Mesenchymal stem cell (in vitro differentiated cells and primary cell): ENCODE measurements at places on chromosomes 4 and X.

DNA sequence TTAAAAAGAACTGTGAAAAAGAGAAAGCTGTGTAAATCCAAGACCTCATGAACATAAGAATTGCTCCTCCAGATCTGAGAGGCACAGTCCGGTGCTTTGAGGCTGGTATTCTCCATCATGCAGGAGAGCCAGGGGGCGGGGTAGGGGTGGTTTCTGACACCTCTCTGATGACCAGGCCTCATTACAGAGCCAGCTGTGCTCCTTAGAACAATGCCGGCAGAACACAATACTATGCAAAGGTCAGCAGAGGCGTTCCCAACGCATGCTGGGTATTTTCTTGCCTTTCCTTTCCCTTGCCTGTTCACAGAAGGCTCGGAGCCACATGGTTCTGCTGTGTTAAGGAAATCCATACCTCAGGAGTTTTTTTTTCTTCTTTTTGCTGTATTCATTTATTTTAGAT, 91.2 kb upstream of the SOD3 start:
- H3K4me1 ChIP-seq: no peaks in the 10 kb centered on the region
- no peak for DNase-seq
- no peak overlapping the region for H3K27ac ChIP-seq
- no peaks in the 10 kb centered on the region for H3K27me3 ChIP-seq
- H3K4me3 ChIP-seq: no peak overlapping the region

DNA sequence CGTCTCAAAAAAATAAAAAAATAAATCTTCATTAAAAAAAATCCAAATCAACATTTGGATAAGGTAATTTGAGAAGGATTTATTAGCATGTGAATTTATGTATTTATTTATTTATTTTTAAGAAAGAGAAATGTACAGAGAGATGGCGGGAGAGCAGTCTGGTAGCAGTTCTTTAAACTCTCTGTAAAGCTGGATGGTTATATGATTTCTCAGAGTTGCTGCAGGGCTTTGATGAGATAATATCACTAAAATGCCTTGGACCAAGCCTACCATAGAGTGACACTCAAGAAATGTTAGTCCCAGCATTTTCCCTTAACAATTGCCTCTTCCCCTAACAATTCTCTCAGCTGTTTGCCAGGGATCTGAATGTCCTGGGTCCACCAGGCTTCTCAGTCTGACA, 103.4 kb upstream of the LNX1 start:
- H3K4me3 ChIP-seq: no peak overlapping the region
- no peaks in the 10 kb centered on the region for H3K27me3 ChIP-seq
- H3K36me3 ChIP-seq: no peaks in the 10 kb centered on the region
- no peak overlapping the region for H3K27ac ChIP-seq
- DNase-seq: no peak

- no peaks in the 10 kb centered on the region for H3K4me1 ChIP-seq
- H3K36me3 ChIP-seq: no peaks in the 10 kb centered on the region
- H3K27me3 ChIP-seq: no peaks in the 10 kb centered on the region
Observed at GRCh38 chr4:150131581-150132228, 53.5 kb downstream of the DCLK2 start.

DNA sequence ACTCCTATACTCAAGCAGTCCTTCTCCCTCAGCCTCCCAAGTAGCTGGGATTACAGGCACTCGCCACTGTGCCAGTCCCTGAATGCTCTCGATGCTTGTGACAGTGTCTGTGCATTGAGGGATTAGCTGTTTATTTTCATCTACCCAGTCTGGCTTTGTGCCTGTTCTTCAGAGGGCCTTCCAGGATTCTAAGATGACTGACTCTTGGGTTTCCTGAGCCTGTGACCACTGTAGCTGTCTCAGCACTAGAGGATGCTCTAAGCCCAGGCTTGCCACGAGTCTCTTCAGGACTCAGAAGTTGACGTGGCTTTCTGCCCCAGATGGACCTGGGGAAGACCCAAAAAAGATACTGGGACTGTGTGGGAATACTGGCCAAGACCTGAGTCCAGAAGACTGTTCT, 201.4 kb downstream of the ARHGAP10 start:
- peaks cover 61% of the 10 kb centered on the region for H3K36me3 ChIP-seq
- no peak overlapping the region for H3K27ac ChIP-seq
- no peaks in the 10 kb centered on the region for H3K27me3 ChIP-seq
- no peak for DNase-seq
- H3K4me1 ChIP-seq: no peaks in the 10 kb centered on the region

DNA sequence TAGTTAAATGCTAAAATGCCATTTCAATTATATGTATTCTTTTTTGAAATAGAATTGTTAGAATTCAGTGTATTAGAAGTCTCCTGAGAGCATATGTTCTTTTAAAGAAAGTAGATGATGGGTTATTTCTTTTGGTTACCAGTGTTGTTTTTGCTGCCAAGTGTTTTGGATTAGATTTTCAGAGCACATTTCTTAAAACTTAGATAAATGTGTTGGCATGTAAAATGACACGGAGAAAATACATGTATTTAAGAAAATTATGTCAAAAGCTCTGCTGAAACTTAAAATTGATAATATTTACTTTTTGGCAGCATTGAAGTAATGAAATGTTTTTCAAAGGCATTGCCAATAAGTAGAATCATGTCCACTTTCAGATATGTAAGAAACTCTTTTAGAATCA, 379.7 kb downstream of the ADGRL3 start:
- DNase-seq: no peak
- no peaks in the 10 kb centered on the region for H3K4me1 ChIP-seq
- no peaks in the 10 kb centered on the region for H3K27me3 ChIP-seq
- no peak overlapping the region for H3K4me3 ChIP-seq
- no peaks in the 10 kb centered on the region for H3K36me3 ChIP-seq
- no peak overlapping the region for H3K27ac ChIP-seq

DNA sequence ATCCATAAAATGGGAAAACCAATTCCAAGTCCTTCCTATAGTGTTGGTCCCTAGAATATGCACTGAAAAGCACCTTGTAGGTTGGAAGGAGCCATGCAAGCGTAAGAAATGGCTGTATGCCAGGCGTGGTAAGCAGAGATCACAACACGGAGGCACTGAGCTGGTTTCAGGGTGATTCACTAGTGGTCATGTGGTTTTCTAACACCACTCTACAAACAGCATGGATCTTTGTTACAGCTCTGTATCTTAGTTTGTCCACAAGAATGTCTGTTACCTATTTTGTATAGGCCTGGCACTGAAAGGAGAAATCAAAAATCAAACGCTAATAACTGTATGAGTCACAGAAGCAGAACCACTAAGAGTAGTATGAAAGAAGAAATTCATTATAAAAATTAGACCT, 71.9 kb downstream of the MAGEB17 start:
- DNase-seq: peak; percentile 65
- H3K27ac ChIP-seq: peak overlapping the region; percentile 81
- no peak overlapping the region for H3K4me3 ChIP-seq
- H3K4me1 ChIP-seq: peaks cover 6% of the 10 kb centered on the region
- no peaks in the 10 kb centered on the region for H3K27me3 ChIP-seq

DNA sequence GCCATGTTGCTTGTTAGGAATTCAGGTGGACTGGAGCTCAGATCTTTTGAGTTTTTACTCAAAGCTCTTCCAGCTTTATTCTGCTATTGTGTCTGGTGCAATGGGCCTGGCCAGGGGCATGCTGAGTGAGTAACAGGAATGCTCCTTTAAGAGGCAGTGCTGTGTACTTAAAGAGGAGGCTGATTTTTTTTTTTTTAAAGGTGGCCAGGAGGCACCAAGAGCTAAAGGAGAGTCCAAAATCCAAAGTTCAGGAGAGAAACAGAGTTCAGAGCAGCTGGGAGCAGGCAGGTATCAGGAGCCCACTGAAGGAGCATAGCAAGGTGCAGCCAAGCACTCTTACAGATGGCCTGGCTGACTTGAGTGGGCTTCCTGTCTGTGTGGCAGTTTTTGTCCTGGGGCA, 178.7 kb downstream of the FMR1NB start:
- H3K4me1 ChIP-seq: no peaks in the 10 kb centered on the region
- no peak overlapping the region for H3K27ac ChIP-seq
- no peak for DNase-seq
- H3K36me3 ChIP-seq: no peaks in the 10 kb centered on the region
- no peaks in the 10 kb centered on the region for H3K27me3 ChIP-seq
- no peak overlapping the region for H3K4me3 ChIP-seq

DNA sequence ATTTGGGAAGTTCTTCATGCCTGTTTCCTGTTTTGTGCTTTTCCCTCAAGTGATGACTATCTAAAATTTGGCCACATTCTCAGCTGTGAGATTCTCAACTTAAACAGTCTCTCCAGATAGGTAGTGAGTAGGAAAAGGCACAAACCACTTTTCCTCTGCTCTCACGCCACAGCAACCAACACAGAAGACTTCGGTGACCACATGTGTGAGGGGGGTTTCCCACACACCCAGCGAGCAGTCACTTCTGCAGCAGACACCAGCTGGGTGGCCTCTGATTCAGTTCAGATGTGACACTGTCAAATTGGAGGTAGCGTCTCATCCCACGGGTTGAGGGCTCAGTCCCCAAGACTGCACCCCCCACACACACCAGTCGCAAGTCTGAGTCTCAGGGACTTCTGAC, 25.1 kb upstream of the CLDN34 start:
- peaks cover 7% of the 10 kb centered on the region for H3K4me1 ChIP-seq
- H3K36me3 ChIP-seq: no peaks in the 10 kb centered on the region
- H3K27me3 ChIP-seq: no peaks in the 10 kb centered on the region
- no peak overlapping the region for H3K27ac ChIP-seq

DNA sequence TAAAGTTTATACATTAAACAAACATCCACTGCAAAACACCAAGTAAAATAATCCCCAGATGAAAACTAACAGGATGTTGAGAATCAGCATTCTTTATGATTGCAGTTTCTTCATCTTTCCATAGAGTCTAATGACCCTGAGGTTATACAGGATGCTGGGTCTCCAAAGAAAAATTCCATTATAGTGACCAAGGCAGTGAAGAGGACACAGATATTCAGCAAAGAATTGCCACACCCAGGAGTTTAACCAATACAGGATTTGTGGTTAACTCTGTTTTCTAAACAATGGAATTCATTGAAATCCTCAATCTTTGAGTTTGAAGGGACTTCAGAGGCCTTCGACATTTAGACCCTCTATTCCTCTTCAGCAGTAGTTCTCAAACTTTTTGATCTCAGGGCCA, 76.2 kb upstream of the ESX1 start:
- H3K4me1 ChIP-seq: no peaks in the 10 kb centered on the region
- peak; percentile 73 for DNase-seq
- no peaks in the 10 kb centered on the region for H3K36me3 ChIP-seq
- no peak overlapping the region for H3K27ac ChIP-seq

- no peaks in the 10 kb centered on the region for H3K27me3 ChIP-seq
- peaks cover 29% of the 10 kb centered on the region for H3K36me3 ChIP-seq
- H3K27ac ChIP-seq: no peak overlapping the region
Observed at GRCh38 chrX:139776599-139776998, 68.6 kb upstream of the MCF2 start.

GRCh38 chr4:56611501-56611900, 69.6 kb downstream of the HOPX start:
- H3K27ac ChIP-seq: no peak overlapping the region
- H3K4me3 ChIP-seq: no peak overlapping the region
- H3K4me1 ChIP-seq: peaks cover 8% of the 10 kb centered on the region
- DNase-seq: no peak

DNA sequence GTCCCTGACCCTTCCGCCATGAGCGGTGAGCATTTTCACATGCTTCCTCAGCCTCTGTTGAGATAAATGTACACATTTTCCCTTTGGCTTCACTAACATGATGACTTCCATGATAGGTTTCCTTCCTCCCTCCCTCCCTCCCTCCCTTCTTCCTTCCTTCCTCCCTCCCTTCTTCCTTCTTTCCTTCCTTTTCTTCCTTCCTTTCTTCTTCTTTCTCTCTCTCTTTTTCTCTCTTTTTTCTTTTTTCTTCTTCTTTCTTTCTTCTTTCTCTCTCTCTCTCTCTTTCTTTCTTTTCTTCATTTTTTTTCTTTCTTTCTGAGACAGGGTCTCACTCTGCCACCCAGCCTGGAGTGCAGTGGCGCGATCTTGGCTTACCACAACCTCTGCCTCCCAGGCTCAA, 8.9 kb downstream of the HGFAC start:
- peaks cover 7% of the 10 kb centered on the region for H3K4me1 ChIP-seq
- H3K27me3 ChIP-seq: no peaks in the 10 kb centered on the region
- H3K4me3 ChIP-seq: no peak overlapping the region
- no peak overlapping the region for H3K27ac ChIP-seq

- no peaks in the 10 kb centered on the region for H3K36me3 ChIP-seq
- H3K27ac ChIP-seq: no peak overlapping the region
- H3K4me1 ChIP-seq: no peaks in the 10 kb centered on the region
- no peak overlapping the region for H3K4me3 ChIP-seq
- no peak for DNase-seq
Observed at GRCh38 chr4:163263606-163264005, 68.8 kb downstream of the NPY1R start.

DNA sequence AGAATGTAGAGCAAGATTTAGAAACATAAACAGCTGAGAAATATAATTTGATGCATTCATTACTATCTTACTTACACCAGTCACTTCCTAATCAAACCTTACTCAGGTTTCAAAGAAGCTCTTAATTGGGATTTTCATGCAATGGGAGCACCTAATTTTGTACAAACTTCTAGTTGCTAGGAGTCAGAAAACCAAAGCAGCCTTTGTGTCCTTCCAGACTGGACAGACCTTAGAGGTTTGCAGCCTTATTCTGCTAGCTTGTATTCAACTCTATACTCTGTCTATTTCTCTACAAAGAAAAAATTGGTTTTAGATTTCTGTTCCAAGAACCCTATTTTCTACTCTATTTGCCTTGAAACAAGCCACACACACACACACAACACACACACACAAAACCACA, 19.4 kb downstream of the GABRA2 start:
- no peak for DNase-seq
- H3K27ac ChIP-seq: no peak overlapping the region
- no peaks in the 10 kb centered on the region for H3K4me1 ChIP-seq
- no peak overlapping the region for H3K4me3 ChIP-seq
- H3K36me3 ChIP-seq: no peaks in the 10 kb centered on the region

GRCh38 chr4:153325558-153325957, 18.9 kb upstream of the MND1 start:
- H3K4me3 ChIP-seq: no peak overlapping the region
- peaks cover 2% of the 10 kb centered on the region for H3K4me1 ChIP-seq
- peaks cover 9% of the 10 kb centered on the region for H3K36me3 ChIP-seq
- H3K27me3 ChIP-seq: no peaks in the 10 kb centered on the region
- H3K27ac ChIP-seq: no peak overlapping the region
- DNase-seq: no peak

DNA sequence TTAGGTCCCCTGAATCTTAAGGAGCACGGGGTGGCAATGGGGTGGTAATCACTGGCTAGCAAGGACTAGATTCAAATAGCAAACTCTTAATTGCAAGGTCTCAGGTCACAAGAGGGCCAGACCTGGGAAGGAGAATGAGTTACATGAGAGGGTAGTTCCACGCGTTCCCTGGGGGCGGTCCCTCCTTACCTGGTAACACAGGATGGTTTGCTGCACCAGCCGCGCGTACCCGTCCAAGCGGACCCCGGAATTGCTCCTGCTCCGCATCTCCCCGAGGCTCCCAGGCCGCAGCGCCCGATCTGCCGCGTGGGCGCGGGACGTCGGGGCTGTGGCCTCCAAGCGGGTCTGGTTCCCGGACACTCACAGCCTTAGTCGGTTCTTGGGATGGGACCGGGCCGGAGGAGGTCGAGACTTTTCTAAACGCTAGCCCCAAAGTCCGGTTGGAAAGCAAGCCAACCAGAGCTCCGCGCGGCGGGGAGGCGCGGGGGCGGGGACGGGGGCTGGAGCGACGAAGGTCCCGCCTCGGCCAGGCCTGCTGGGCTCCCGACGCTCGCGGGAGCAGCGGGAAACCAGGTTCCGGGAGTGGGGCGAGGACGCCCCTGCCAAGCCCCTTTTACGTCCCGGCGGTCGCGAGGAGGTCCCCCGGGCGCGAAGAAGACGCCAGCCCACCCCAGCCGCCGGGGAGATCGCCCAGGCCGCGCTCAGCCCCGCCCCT, at the start of gene PHKA2:
Gene PHKA2, minus strand, starts transcription at position 449 of the 715 bp plus-strand sequence. Its CDS starts 182 bp downstream, at position 267.
- peaks cover under 1% of the 10 kb centered on the region for H3K36me3 ChIP-seq
- H3K27ac ChIP-seq: peak within 1 kb of the TSS; percentile 84
- H3K4me1 ChIP-seq: peaks cover 3% of the 10 kb centered on the region
- peak within 1 kb of the TSS; percentile 71 for H3K4me3 ChIP-seq
- DNase-seq: peak; percentile 61
